ENCODE measurements at places on chromosomes 6 and 20.
A peak's percentile ranks its signal among the peaks of the same experiment; 100 is the strongest.

GRCh38 chr6:140063021-140063399 is 688.6 kb upstream of the CITED2 start:
- no peak for DNase-seq

DNA sequence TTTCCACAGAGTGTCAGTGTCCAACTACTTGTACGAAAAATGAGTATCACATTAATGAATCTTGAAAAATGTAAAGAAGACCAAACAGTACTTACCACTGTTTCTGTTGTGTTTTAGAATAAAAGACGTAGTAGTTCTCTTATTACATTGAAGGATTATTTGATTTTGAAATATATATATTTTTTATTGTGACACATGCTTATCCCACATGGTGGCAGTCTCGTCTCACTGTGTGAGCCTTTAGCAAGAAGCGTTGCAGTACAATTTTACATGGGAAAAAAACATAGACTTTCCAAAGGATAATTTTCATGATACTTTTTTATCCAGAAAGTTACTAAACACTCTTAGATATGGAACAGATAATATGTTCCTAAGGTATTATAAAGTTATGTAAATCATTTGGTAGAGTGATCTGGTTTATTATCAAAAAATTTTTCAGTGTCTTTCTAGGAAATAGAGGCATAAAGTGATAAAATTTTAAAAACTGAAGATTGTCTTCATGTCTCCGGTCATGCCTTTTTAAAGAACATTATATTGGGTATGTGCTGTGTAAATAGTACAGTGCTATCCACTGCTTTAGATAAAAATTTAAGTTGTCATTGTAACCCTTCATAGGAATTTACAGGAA is 117.5 kb upstream of the SAMD5 start:
- DNase-seq, result no peak

GRCh38 chr20:46599227-46599987 is 49.0 kb upstream of the OCSTAMP start:
- no peak for DNase-seq

DNA sequence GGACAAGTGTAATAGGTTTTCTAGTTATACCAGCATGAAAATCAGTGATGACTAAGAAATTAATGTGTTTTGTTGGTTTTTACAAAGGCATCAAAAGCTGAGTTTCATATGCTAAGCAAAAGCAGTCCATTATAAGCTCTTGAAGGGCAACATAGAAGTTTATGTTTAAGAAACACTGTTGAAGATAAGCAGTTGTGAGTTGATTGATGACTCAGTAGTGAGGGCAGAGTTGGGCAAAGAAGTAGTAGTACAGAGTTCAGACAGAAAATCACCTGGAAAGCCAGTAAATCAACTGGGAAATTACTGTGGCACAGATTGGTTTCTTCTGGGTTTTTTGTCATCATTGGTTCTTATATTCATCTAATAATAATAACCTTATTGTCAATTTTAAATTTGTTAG is 78.0 kb upstream of the SMIM8 start:
- no peak for DNase-seq

DNA sequence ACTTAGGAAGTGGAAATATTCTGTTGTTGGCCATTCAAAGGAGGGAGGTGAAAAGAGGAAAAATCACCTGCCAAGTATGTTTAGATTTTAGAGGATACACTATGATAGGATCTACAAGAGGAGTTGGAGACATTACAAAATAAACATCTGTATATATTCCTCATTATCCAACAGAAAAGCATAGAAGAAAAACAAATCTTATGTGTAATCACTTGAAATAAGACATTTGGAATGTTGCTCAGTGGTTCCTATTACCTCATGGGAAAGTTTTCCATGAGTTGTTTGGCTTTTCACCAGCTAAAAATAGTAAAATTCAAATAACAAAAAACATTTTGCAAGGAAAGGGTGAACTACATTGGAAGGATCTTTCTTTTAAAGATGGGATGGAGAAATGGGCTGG is 76.7 kb upstream of the CARMIL1 start:
- DNase-seq, result no peak

- no peak for DNase-seq
These were observed 3.3 kb downstream of the FGD2 start for GRCh38 chr6:37008484-37009465.

- DNase-seq, result no peak
These were observed 90.9 kb downstream of the CEP162 start for GRCh38 chr6:84136364-84137050.

DNA sequence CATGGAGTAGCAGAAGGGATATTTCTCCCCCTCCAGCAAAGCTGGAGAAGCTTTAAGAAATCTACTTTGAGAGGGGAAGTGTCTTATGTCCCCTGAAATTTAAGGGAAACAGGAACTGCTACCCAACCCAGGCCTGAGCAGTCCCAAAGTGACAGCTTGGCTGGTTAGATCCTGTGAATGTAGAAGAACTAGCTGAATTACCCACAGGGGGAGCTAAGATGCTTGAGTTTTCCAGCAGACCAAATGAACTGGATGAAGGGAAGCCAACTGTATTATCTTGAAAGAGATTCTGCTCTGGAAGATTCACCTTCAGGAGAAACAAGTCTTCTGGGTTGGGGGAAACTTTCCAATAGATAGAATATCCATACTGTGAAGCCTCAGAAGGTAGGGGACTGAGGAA is 303.3 kb upstream of the MMS22L start:
- DNase-seq, result no peak

- DNase-seq, result peak; percentile 65
These were observed 50.1 kb upstream of the SLC32A1 start for GRCh38 chr20:38674092-38674764.

DNA sequence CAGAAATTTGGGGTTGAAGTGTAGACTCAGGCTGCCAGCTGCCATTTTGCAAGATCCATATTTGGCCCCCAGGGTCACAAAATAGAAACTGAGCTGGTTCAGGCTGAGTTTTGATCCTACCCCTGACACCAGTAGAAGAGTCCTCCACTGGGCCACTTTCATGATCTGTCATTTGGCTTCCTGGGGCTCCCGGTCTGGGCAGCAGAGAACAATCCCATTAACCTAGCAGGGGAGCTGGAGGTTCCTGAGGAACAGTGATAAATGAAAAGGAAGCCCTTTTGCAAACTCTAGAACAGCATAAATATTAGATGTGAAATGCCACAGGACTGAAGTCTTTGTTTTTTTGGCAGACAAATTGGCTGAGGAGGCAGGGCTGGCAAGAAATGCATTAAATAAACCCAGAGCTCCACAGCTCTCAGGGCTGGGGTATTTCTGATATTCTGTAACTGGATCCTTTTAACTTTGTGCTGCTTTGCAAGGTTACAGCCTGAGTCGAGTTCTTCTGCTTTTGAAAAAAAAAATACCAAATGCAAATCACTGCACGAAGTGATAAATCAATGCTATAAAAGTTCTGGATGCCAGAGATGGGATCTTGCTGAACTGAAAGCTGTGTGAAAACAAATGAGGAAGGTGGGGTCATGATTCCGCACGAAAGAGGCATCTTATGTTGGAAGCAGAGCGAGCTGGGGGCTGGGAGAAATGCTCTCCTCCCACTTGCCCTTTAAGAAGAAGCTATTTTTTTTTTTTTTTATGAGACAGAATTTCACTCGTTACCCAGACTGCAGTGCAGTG is 64.4 kb downstream of the SULF2 start:
- no peak for DNase-seq
